ENCODE measurements at places on chromosomes 3 and 15.

GRCh38 chr15:69782139-69782658, 315.5 kb downstream of the TLE3 start:
- no peak for DNase-seq

- no peak for DNase-seq
These were observed 13.3 kb upstream of the LMAN1L start for GRCh38 chr15:74799255-74799855.

- no peak for DNase-seq
These were observed 411 bp upstream of the C3orf70 start for GRCh38 chr3:185153171-185153771.

DNA sequence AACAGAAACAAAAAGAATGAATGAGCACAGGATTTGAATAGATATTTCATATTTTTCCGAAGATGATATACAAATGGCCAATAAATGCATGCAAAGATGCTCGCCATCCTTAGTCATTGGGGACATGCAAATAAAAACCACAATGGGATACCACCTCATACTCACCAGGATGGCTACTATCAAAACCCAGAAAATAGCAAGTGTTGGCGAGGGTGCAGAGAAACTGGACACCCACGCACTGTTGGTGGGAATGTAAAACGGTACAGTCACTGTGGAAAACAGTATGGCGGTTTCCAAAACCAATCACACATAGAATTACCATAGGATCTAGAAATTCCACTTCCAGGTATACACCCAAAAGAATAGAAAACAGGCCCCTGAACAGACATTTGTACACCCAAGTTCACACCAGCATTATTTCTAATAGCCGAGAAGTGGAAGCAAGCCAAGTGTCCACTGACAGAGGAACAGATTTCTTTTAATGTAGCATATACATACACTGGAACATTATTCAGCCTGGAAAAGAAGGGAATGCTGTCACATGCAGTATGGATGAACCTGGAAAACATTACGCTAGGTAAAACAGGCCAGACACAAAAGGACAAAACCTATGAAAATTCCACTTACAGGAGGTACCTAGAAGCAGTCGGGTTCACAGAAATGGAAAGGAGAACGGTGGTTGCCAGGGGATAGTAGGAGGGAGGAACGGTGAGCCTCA, 3.6 kb downstream of the RNF168 start:
- no peak for DNase-seq

- no peak for DNase-seq
These were observed 144.7 kb upstream of the ABHD17C start for GRCh38 chr15:80550219-80550907.

DNA sequence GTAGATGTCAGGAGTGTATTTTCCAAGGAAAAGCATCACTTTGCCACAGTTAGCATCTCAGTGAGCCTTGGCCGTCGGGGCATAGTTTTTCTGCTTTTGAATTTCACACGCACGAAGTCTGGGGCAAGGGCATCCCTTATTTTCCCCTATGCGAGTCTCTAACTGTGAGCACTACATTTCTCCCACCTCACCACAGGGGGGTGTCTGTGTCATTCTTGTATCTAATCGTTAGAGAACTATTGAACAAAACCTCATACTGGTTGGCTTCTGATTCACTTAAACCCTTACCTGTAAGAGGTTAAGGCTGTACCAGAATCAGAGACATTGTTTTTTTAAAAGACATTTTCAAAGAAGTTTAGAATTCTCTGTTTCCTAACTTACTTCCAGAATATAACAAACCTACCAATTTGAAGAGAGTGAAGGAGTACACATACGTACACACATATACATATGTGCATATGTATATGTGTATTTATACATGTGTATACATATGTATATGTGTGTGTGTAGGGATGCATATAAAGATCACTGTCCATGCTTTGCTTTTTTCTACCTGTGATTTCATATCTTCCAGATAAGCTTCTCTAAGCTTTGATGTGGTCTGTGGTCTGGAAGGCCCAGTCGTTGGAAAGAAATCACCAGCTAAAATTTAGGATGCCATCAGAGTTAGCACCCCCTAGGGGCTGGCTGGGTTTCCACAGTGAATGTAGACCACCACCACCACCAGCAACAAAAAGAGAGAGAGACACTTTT, 49.4 kb downstream of the MYZAP start:
- no peak for DNase-seq

- DNase-seq: no peak
These were observed 92.1 kb downstream of the DUT start for GRCh38 chr15:48423342-48423741.

DNA sequence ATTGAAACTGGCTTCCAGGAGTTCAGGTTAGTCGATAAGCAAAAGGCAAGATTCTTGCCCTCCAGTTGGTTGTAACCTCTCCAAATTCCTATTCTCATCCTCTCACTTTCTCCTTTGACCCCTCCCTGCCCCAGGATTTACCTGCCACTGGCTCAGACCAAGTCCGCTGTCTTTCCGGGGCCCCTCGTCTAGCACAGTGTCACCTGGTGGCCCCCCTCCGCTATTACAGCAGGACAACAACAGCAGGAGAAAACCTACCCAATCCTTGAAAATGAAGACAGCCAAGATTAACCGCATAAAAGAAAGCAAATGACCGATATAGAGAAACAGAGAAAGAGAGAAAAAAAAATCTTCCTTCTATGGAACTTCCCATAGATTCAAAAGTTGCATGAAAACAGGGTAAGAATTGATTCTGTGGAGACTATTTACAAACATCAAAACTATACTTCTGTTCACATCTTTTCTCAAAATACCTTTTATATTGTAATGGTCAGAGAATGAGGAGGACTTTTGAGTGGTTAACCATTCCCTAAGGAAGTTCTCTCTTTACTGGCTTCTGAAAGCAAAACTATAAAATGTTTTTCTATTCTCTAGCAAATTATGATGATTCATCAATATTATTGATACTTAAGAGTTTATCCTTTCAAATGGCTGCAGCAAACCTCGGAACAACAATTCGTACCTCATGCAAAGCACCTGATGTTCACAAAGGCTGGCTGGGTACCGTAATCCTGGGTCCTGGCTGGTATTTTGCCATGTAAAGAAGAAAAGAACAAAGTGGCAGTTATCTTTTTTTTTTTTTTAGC, 10.0 kb upstream of the ST8SIA2 start:
- DNase-seq: no peak

DNA sequence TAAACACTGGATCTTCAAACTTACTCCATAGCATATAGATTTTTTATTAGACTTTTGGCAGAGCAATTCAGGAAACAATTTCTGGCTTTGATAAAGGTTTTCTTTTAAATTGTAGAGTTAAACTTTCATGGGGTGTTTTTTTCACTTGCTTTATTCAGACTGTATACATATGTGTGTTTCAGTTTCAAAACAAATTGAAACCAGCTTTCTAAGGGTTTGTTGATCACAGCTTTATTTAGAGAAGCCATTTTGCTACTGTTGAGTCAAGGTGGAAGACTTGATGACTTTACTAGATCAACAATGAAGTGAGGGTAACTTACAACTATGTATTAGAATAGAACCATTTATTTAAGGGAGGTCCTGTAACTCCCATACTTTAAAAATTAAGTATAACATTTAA, 6.2 kb downstream of the UBE2E1 start:
- no peak for DNase-seq

DNA sequence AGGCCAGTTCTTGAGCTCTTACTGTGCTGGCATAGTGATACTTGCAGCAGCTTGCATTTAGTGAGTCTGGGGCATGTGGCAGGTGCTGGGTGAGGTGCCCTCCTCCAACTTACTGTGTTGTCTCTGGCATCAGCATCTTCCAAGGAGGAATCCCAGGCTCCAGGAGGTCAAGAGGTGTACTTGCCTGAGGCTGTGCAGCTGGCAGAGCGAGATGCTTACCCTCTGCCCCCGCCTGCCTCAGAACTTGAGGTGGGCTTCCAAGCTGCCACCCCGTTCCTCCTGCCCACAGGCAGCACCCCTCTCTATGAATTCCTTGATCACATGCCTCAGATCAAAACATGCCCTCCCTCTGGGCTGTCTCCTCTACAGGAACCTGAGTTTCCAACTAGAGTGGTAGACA, 86.0 kb downstream of the EEFSEC start:
- no peak for DNase-seq

- DNase-seq: no peak
These were observed 45.0 kb downstream of the CLSTN2 start for GRCh38 chr3:139979991-139980390.

DNA sequence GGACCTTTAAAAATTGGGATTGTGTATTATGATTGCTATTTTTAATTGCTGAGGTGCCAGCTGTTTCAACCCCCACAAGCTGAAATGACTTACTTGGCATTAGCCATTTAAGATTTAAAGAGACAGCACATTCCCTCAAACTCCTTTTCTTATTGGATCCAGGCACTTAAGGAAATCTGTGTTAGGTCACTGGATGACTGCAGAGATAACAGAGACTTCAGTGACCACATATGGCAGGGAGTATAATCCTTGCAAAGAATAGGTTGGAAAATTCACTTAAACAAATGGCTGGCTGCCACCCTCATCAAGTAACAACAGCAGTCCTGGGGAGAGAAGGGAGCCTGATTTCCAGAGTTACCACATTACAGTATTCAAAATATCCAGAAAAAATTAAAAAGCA, 66.6 kb downstream of the SLMAP start:
- no peak for DNase-seq

- DNase-seq: no peak
These were observed 2.7 kb downstream of the GAP43 start for GRCh38 chr3:115626006-115626409.

- no peak for DNase-seq
These were observed 198.5 kb upstream of the GADL1 start for GRCh38 chr3:31092748-31093589.

DNA sequence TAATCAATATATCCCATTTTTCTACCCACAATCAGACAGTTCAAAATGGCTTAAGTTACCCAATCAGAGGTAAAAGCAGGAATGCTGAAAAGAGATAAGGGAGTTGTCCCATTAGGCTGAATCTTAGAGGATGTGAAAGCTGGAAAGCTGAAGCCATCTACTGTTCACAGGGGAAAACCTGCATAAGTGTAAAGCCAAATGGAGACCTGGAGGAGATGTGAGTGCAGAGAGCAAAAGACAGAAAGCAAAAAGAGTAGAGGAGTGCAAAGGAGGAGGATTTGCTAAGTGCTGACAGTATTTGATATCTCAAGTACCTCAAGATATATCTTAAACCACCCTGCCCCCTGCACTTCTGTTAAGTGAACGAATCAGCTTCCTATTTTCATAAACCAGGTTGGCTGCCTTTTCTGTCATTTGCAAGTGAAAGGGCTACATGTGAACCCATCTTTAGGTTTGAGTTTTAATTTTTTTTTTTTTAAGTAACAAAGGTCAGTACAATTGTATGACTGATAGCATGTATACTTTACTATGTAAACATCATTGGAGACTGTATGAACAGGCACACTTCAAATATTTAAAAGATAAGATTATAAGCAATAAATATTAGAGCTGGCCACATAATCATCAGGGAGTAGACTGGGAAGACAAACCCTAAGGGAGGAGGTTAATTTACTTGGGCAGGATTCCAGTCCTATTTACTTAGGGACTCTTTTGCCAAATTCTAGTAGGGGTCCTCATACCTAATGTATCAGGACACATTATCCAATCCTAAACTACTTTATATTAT, 22.8 kb upstream of the P2RY1 start:
- DNase-seq: no peak

- no peak for DNase-seq
These were observed 53.8 kb upstream of the CPOX start for GRCh38 chr3:98647197-98647596.

- DNase-seq: no peak
These were observed 47.8 kb upstream of the LRRC3B start for GRCh38 chr3:26574766-26575165.

GRCh38 chr3:197880491-197881269, 69.3 kb upstream of the RPL35A start:
- no peak for DNase-seq

DNA sequence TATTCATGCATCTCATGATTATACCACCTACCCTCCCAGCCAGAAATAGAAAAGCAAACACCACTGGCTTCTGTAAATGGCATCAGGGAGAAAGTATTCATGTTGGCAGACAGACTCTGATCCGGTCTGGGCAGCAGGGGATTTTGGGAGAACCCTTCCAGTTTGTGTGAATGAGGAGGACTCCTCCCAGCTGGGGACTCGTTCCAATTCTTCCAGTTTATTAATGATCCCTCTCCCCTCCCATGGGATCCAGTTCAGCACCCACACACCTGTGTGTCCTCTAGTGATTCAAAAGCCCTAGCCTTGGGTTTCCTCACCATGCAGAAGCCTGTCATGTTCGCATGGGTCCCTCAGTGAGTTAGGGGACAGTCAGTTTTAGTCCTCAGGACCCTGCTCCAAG, 110.9 kb downstream of the IQSEC1 start:
- no peak for DNase-seq

GRCh38 chr3:30631243-30631904, 25.0 kb downstream of the TGFBR2 start:
- DNase-seq: no peak

GRCh38 chr15:70447928-70448698, 315.2 kb downstream of the UACA start:
- peak; percentile 33 for DNase-seq

DNA sequence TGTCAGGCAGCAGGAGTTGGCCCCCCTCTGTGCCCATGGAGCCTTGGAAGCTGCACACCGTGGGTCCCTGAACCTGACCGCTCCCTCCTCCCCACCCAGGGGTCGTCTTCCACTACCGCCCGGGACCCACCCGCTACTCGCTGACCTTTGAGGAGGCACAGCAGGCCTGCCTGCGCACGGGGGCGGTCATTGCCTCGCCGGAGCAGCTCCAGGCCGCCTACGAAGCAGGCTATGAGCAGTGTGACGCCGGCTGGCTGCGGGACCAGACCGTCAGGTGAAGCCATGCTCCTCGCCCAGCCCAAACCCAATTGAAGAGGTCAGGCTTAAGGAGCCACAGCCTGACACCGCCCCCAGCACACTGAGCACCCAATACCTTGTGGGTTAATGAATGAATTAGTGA, 43.9 kb downstream of the ACAN start:
- DNase-seq: no peak

- no peak for DNase-seq
These were observed 79.6 kb downstream of the CRYGS start for GRCh38 chr3:186464424-186465093.

- no peak for DNase-seq
These were observed 4.9 kb downstream of the EPB42 start for GRCh38 chr15:43215961-43216360.

- no peak for DNase-seq
These were observed 461 bp downstream of the COPB2 start for GRCh38 chr3:139388821-139389551.

DNA sequence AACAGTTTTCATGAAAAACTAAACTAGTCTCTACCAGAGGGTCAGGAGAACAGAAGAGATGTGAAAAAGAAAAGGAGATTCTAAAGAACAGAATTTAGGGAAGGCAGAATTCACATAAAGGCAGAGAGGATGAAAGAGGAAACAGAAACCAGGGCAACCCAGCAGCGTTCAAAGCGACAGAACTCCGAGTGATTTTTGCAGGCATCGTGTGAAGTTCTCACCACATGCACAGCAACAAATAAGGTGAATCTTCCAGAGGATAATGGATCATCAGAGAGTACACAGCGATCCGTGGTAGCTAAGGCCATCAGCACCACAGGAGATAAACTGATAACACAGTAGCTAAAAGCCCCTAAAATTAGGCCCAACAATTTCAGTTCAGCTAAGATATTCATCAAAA, 250.8 kb upstream of the THBS1 start:
- no peak for DNase-seq
